Neural progenitor cell (in vitro differentiated cells): ENCODE measurements at places on chromosomes 13 and 19.

DNA sequence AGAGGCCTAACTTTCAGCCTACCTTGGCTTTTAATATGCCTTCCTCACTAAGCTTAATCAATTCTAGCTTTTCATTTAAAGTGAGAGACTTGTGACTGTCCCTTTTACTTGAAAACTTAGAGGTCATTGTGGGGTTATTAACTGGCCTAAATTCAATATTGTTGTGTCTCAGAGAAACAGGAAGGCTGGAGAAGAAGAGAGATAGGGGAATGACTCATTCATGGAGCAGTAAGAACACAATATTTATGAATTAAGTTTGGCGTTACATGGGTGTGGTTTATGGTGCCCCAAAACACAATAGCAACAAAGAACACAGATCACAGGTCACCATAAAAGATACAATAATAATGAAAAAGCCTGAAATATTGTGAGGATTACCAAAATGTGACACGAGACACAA, 612.1 kb downstream of the TBC1D4 start:
- no peak for DNase-seq

- DNase-seq, result no peak
Observed at GRCh38 chr19:40822161-40822560, 23.2 kb downstream of the EGLN2 start.

GRCh38 chr19:10420444-10421239, at the start of gene PDE4A:
TSS of gene PDE4A (plus strand) at chr19:10420538. CDS start at chr19:10420765, 227 bp downstream.
- DNase-seq, result peak; percentile 70

- DNase-seq, result no peak
Observed at GRCh38 chr13:79295906-79296706, 109.9 kb downstream of the RBM26 start.

GRCh38 chr19:28504727-28505126, 708.2 kb downstream of the UQCRFS1 start:
- peak; percentile 34 for DNase-seq

DNA sequence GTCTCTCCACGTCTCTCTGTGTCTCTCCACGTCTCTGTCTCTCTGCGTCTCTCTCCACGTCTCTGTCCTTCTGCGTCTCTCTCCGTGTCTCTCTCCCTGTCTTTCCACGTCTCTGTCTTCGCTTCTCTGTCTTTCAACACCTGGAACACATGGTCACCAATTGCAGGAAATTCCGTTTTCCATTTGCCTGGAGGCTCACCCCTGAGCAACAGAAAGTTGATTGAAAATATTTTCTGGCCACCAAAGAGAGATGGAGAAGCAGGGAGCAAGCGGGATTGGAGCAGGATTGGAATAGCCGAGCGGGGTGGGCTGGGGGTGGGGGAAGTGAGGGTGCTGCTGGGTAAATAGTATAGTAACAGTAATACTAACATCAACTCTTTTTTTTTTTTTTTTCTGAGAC, 1.7 kb downstream of the KANK2 start:
- no peak for DNase-seq

DNA sequence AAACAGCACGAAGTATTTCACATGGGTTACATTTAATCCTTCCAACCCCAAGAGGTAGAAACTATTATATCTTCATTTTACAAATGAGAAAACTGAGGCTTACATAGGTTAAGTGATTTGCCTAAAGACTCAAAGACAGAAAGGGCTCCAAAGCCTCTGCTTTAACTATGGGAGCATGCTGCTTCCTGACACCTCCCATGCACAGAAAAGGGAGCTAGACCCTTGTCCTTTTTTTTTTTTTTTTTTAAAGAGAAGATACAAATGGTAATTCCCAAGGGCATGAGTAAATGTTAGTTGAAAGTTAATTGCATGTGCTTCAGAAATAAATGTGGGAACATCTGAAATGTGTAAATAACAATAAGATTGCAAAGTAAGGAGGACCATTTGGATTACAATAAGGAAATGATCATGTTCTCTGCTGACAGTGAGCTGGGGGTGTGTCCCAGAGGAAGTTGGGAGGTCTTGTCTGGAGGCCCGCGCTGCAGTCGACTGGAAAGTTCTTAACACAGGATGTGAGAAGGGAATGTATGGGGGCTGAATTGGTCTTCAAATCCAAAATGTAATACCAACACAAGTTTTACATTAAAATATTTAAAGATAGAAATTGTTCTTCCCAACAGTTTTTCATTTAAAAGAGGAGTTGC, 500.3 kb downstream of the KLF12 start:
- DNase-seq, result no peak

DNA sequence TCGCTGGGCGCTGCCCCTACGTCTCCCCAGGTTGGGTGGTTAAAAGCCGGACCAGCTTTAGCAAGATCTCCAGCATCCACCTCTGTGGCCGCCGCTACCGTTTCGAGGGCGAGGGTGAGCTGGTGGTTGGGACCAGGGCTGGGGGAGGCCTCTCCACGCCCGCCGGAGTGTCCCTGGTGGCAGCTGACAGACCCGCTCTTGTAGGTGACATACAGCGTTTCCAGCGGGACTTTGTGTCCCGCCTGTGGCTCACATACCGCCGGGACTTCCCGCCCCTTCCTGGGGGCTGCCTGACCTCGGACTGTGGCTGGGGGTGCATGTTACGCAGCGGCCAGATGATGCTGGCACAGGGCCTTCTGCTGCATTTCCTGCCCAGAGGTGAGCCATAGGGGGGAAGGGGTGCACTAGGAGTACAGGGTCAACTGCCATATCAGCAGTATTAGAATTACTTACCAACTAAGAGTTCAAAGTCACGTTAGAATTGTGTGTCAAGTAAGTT, 1.1 kb downstream of the ATG4D start:
- peak; percentile 33 for DNase-seq

DNA sequence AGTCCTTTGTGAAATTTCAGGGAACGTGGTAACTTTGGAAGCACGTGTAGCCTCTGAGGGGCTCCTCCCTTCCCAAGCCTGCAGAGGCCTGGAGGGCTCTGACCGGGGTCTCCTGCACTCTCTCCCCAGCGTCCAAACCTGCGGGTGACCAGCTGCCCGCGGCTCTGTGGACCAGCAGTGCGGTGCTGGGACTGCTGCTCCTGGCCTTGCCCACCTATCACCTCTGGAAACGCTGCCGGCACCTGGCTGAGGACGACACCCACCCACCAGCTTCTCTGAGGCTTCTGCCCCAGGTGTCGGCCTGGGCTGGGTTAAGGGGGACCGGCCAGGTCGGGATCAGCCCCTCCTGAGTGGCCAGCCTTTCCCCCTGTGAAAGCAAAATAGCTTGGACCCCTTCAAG, 2.7 kb upstream of the TPGS1 start:
- DNase-seq, result no peak

- DNase-seq, result no peak
Observed at GRCh38 chr19:49718511-49718910, 27.6 kb downstream of the CPT1C start.

- no peak for DNase-seq
Observed at GRCh38 chr13:112753833-112754232, 64.0 kb downstream of the ATP11A start.

- DNase-seq, result peak; percentile 42
Observed at GRCh38 chr19:4183967-4184717, 1.7 kb downstream of the ANKRD24 start.

- DNase-seq, result no peak
Observed at GRCh38 chr13:73934215-73934641, 200.0 kb downstream of the KLF12 start.

DNA sequence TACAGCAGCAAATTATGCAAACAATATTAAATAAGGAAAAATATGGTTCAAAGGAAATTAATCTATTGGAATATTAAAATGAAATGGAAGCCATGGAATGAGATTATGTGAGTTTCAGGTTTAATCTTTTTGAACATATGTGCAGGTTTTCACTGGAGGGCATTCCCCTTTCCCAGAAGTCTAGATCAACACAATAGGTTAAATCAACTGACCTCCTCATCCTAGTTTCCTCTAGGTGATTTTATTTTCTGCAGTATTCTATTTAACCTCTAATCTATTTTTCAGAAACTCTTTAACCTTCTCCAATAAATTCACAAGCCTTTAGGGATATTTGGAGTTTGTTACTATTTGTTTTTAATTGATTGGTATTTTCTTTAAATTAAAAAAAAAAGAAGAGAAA, 2657.6 kb upstream of the PCDH20 start:
- no peak for DNase-seq

DNA sequence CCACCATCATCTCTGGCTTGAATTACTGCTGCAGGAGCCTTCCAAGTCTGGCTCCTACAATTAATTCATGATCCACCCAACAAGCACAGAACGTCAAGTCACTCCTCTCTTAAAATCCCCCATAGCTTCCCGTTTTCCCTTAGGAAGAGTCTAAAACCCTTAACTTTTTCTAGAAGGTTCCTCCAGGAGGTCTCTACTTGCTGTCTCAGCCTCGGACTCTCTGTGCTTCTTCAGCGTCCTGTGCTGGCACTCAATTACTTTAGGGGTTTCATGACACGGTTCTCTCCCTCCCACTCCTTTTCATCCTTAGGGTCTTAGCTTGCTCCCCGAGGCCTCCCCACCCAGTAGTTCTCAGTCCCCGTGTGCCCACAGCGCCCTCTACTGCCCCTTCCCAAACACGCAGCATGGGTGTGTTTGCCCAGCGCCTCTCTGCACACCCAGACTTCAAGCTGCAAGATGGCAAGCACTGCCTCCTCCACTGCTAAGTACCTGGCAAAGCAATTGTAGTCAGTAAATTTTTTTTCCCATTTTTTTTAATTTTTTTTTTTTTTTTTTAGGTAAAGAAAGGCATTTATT, 25.8 kb upstream of the MAP3K10 start:
- peak; percentile 83 for DNase-seq

GRCh38 chr19:45768655-45768983, 433 bp downstream of the SIX5 start:
- DNase-seq, result peak; percentile 71

GRCh38 chr19:44204772-44205171, 7.6 kb upstream of the ZNF227 start:
- DNase-seq, result no peak

DNA sequence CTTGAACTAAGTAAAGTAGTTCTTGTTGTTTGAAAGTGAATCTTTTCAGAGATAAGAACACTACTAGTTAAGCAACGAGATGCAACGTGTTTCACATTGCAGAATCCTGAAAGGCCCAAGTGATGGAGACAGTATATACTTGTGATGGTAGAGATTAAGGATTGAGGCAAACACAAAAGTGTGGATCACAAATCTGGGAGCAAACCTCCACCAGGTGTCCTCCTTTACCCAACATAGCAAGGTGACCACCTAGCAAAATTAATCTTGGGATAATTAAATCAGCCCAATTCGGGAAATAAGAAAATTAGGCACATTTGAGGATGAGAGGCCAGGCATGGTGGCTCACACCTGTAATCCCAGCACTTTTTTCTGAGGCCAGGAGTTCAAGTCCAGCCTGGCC, 563.9 kb downstream of the DACH1 start:
- no peak for DNase-seq

DNA sequence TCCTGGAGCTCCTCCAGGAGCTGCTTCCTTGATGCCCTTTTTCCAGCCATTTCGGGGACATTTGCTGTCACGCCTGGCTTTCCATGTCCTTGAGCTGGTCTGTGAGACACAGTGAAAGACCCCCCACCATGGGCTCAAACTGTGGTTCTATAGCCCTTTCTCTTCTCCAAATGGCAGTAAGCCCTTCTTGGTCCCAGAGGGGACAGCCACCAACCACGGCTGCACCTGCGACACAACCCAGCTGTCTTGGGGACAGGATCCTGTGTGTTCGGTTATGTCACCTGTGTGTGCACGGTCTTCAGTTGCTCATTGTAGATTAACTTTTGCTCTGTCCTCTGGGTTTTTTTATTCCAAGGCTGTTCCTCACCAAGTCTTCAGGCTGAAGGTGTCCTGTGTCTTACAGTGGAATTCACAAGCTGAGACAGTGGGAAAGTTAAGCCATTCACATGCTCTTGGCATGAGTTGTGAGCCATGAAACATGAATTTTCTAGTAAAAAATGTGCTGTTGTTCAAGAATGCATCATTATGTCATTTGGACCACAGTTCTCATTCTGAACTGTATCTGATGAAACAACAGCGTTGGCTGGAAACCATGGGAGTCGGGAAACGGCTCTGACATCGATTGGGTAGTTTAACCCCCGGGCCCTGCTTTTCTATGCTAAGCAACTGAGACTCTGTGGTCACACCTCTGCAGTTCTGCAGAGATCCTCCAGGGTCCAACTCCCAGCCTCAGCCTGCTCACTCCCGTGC, 129.5 kb upstream of the MCF2L start:
- DNase-seq, result no peak

DNA sequence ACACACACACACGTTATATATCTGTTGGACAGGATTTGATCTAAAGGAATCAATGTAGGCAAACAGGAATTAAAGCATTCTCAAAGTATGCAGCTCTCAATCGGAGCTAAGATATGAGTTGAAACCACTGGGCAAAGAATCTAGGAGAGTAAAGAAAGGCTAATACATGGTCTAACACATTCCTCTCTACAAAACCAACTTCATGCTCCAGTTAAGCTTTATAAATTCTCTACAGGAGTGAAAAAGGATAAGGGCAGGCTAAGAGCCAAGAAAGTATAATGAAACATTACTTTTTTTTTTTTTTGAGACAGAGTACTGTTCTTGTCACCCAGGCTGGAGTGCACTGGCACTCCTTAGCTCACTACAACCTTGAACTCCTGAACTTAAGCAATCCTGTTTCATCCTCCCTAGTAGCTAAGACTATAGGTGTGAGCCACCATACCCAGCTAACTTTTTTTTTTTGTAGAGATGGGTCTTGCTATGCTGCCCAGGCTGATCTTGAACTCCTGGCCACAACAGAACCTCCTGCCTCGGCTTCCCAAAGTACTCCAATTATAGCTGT, 10.6 kb downstream of the FBXL3 start:
- no peak for DNase-seq

DNA sequence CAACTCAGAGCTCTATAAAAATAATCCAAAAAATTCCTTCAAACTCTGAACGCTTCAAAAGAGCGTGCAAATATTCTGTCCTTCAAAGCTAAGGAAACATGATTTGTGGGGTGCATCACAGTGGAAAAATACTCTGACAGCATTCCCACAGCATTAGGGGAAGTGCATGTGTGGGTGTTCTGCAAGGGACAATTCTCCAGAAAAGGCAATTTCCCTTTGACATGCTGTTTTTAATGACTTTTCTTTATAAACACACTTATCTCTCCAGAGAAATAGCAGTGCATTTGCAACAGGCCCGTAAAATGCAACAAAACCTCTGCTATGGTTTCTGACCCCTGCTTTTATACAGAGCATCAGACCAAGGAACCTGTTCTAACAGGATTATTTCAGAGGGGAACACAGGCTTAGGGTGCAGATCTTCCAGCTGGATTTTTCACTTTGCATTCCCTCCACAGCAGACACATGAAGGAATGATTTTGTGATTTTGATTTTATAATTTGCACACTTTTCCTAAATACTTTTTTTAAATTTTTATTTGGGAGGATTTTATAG, 42.6 kb downstream of the KL start:
- DNase-seq, result no peak

- DNase-seq, result no peak
Observed at GRCh38 chr13:79663435-79663834, 182.5 kb downstream of the NDFIP2 start.

- peak; percentile 2 for DNase-seq
Observed at GRCh38 chr13:78334059-78334458, 269.3 kb downstream of the POU4F1 start.
